ENCODE measurements at places on chromosomes 1 and 21.

- no peak for DNase-seq
These were observed 623.2 kb upstream of the PKN2 start for GRCh38 chr1:88060750-88061491.

GRCh38 chr21:42021371-42022090, 11.4 kb upstream of the ZBTB21 start:
- no peak for DNase-seq

DNA sequence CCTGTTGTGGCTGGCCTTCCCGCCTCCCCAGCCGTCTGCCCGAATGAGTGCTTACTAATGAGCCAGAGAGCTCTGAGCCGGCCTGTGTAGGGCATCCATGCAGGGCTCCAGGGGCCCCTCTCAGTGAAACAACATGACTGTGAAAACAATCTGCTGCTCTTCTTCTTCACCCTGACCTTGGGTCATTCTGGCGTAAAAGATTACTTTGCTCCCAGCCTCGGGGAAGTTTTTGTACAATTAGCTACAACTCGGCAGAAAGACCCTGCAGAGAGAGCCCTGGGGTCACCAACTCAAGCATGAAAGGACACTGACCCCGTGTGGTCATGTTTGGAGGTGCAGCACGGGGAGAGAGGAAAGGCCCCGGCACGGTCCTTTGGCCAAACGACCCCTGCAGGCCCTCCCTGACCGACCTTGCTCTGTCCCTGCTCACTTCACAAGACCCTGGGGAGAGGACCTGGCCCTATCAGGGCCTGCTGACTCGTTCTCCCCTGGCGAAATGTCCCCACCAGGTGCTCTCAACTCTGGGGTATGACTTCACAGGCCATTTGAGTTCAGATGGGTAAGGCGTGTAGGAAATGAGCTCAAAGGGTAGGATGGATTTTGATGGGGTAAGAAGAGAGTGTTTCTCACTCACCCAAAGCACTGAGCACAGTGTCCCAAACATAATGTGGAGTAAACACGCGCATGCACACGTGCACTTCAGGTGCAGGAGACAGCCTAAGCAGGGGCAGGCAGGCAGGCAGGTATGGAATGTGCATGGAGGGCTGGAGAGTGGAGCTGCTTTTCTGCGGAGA, 22.9 kb upstream of the FAM20B start:
- peak; percentile 65 for DNase-seq

GRCh38 chr1:24481101-24481500, 21.5 kb upstream of the RCAN3 start:
- DNase-seq, result no peak

GRCh38 chr21:29340228-29340627, 41.5 kb downstream of the BACH1 start:
- no peak for DNase-seq

- no peak for DNase-seq
These were observed 1.5 kb upstream of the PALMD start for GRCh38 chr1:99644279-99645004.

GRCh38 chr1:153789478-153790034, 14.3 kb downstream of the SLC27A3 start:
- no peak for DNase-seq

- no peak for DNase-seq
These were observed 2.1 kb upstream of the PLA2G2C start for GRCh38 chr1:20188455-20188817.

GRCh38 chr1:226599636-226600238, 51.2 kb downstream of the STUM start:
- DNase-seq, result no peak

- no peak for DNase-seq
These were observed 46.9 kb downstream of the PTP4A2 start for GRCh38 chr1:31891280-31891679.

DNA sequence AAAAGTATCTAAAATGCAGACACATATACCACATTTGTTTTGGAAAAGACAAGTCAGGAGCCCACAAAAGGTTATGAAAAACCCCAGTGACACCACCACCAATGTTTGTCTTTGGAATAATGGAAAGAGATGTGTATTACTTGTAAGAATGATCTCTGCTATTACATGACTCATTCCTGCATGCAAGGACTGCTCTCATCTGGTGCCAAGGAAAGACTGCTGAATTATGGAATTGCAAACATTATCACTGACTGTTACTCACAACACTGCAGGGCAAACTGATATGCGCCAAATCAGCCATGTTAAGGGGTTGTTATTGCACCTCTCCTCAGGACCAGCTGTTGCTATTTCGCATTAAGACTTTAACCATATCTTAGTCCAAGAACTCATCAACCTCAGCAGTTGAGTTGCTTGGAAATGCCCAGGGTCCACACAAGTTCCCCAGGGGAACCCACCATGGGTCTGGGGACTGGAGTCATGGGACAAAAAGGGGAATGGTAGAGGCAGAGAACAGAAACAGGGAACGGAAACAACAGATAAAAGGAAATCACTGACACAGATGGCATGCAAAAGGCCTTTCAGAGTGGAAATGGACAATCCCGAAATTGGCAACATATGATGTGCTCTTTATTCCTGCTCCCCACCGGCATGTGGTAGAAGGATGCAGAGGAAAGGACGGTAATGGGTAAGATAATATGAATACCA, 34.4 kb downstream of the CAPZB start:
- no peak for DNase-seq

- DNase-seq, result no peak
These were observed 67.3 kb upstream of the MAP10 start for GRCh38 chr1:232737917-232738316.

GRCh38 chr1:206030714-206031113, 7.0 kb upstream of the CTSE start:
- DNase-seq, result peak; percentile 51

GRCh38 chr1:32200226-32201010, at the start of gene CCDC28B:
TSS of gene CCDC28B (plus strand) at chr1:32200595. CDS start at chr1:32201936, 1,341 bp downstream.
- DNase-seq, result peak; percentile 32

DNA sequence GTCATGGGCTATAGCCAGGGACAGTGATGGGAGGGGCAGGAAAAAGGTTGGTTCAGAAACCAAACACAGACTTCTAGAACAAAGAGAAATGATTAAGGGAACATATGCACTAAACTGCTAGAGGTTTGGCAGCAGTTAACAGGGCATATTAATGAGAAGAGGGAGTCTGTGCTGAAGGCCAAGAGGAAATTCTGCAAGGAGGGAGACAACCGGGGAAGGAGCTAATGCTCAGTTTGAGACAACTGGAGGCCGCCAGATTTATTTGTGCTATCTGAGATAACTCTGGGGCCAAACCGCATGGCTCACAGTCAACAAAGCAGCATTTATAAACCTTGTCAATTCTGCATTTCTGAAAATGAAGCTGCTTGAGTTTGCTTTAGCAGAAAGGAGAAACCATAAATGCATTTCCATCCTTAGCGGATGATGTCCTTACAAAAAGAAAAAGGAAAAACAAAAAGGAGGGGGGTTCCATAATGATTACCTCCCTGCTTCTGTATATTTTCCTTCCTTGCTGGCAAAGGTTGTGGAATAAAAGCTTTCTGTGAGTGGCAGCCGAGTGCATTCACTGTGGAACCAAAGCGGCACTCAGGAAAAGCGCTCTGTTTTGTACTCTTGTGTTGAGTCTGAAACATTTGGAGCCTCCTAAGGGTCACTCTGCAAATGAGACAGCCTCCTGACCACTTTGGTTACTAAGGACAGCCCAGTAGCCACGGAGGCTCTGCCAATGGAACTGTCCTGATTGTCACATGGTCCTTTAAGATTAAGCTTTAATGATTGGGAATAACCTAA, 70.3 kb downstream of the SIM2 start:
- no peak for DNase-seq

- no peak for DNase-seq
These were observed 27.8 kb upstream of the NFASC start for GRCh38 chr1:204842892-204843291.

DNA sequence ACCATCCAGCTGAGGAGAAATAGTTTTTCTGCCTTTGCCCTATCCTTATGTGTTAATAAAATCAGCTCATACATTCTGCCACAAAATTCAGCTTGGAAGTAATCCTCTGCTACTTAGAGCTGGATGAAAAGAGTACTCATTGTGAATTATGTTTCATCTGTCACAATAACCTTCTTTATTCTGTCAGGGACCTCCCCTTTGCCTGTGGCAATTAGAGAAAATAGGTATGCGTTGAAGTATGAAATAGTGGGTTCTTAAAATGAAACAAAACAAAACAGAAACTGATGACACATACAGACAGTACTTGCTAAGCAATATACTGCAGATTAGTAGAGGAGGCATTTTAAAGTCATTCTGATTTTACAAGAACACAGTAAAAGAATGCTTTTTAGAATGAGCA, 578.5 kb downstream of the USP25 start:
- no peak for DNase-seq

DNA sequence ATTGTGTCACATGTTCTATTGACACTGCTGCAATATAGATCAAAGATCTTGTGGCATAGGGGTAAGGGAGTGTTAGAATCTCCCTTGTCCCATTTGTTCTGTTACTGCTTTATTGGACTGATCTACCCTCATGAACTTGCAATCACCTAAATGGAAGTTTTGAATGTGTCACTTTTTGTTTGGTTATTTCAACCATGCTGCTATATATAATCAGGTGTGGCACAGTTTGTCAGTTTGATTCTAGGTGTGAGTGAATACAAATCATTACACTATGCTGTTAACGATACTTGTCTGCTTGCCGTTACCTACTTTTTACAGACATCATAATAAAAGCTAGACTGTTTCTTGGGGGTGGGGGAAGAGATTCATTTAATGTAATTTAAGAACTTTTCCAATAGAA, 82.6 kb downstream of the MAB21L3 start:
- no peak for DNase-seq

- DNase-seq, result no peak
These were observed 58.7 kb downstream of the NRDC start for GRCh38 chr1:51819810-51820209.

- DNase-seq, result no peak
These were observed 139.8 kb upstream of the SPATA6 start for GRCh38 chr1:48611841-48612240.

DNA sequence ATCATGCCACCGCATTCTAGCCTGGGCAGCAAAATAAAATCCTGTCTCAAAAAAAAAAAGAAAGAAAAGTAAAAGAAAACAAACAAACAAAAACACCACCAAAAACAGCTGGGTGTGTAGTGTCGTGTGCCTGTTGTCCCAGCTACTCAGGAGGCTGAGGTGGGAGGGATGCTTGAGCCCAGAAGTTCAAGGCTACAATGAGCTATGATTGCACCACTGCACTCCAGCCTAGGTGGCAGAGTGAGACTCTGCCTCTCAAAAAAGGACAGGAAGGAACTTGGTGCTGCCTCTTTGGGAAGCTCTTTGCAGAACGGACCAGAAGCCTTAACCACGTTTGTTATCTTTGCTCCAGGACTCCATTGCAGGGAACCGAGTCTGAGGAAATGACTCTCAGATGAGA, 11.0 kb downstream of the KIF17 start:
- no peak for DNase-seq

DNA sequence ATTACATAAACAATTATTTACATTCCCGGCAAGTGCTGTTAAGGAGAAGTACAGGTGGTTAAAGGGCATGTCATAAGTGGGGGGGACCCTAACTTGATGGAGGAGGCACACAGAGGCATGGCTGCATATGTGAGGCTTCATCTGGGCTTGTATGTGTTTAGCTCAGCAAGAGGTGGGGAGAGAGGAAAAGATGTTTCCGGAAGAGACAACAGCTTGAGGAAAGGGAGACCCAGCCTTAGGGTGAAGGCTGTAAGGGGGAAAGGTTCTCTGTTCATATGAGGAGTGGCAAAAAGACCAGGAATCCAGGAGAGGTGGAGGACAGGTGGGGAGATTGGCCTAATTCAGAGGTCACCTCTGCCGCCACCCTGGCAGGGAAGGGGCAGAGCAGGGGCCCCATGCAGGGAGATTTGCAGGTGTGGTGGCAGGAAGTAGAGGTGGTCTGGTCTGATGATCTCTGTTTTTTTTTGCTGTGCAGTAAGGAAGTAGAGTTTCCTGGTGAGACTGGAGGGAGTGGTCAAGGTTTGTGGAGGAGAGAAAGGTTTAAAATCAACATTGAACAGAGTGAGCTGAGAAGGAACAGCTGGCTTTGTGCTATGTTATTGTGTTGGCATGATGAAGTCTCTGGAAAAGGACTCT, 9.0 kb downstream of the TRAF5 start:
- DNase-seq, result no peak
